Hematopoietic multipotent progenitor cell treated with erythropoietin and hydrocortisone succinate and interleukin-3 and kit ligand, for 17 days (in vitro differentiated cells): ENCODE measurements at places on chromosomes 1 and 21.

DNA sequence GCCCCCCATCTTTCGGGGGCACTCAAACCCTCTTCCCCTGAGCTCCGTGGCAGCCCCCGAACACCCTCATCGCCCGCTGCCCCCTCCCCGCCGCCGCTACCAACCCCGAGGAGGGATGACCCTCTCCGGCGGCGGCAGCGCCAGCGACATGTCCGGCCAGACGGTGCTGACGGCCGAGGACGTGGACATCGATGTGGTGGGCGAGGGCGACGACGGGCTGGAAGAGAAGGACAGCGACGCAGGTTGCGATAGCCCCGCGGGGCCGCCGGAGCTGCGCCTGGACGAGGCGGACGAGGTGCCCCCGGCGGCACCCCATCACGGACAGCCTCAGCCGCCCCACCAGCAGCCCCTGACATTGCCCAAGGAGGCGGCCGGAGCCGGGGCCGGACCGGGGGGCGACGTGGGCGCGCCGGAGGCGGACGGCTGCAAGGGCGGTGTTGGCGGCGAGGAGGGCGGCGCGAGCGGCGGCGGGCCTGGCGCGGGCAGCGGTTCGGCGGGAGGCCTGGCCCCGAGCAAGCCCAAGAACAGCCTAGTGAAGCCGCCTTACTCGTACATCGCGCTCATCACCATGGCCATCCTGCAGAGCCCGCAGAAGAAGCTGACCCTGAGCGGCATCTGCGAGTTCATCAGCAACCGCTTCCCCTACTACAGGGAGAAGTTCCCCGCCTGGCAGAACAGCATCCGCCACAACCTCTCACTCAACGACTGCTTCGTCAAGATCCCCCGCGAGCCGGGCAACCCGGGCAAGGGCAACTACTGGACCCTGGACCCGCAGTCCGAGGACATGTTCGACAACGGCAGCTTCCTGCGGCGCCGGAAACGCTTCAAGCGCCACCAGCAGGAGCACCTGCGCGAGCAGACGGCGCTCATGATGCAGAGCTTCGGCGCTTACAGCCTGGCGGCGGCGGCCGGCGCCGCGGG, 837 bp downstream of the FOXD3 start:
- no peak for DNase-seq

DNA sequence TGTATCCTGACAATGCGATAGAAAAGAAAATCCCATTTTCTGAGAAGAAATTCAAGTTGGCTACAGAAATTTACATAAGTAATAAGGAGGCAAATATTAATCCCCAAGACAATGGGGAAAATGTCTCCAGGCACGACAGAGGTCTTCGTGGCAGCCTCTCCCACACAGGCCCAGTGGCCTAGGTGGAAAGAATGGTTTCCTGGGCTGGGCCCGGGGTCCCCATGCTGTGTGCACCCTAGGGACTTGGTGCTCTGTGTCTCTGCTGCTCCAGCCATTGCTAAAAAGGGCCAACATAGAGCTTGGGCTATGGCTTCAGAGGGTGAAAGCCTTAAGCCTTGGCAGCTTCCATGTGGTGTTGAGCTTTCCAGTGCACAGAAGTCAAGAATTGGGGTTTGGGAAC, 102.5 kb upstream of the LYPLAL1 start:
- no peak for DNase-seq

- peak; percentile 87 for DNase-seq
These were observed 73.0 kb downstream of the GNG12 start for GRCh38 chr1:67760030-67760821.

DNA sequence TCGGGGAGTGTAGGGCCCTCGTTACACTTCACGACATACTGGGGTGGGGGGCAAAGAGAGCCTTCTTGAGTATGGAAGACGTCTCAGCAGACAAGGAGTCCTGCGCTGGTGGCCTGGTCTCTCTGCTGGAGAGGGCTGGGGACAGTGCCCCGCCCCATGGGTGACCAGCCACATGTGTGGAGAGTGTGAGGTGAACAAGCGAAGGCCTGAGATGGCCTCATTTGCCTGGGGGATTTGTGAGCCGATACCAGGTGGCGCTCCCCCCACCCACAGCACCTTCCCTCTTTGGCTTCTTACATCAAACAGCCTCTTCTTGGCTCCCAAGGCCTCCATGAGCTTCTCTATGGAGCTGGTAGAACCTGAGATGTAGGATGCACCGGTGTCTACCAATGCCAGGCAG, 4.0 kb upstream of the ETNK2 start:
- no peak for DNase-seq

GRCh38 chr1:87638636-87639035, 310.0 kb downstream of the LMO4 start:
- no peak for DNase-seq

DNA sequence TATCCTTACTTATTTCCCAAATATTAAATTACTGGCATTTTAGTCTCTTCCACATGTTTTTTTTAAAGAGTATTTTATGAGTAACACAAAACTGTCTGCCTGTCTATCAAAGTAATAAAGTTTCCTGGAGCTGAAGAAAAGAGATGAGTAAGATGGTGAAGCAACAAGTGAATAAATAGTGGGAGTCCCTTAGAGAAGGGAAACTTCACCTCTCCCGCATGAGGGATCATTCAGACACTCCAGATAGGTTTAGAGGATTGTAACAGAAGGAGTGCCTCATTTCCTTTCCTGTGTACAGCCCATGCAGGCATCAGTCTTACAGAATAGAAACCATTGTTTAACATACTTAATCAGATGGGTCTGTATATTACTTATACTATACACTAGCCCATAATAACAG, 205.7 kb downstream of the USP25 start:
- DNase-seq: no peak

DNA sequence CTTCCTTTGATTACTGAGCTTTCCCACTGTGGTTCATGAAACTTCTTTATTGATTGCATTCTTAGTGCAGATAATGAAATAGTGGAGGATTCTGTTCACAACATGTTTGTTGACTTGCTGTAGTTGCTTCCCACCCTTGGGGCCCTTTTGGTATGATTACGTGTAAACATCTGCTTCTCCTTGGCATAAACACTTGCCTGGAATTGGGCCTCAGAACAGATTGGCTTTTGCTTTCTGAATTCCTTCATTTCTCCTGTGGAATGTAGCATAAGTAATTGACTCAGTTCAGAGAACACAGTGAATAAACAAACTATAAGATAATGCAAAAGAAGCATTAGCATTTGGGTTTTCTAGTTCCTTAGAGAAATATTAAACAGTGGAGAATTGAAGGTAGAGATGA, 59.5 kb upstream of the LAMC2 start:
- no peak for DNase-seq

DNA sequence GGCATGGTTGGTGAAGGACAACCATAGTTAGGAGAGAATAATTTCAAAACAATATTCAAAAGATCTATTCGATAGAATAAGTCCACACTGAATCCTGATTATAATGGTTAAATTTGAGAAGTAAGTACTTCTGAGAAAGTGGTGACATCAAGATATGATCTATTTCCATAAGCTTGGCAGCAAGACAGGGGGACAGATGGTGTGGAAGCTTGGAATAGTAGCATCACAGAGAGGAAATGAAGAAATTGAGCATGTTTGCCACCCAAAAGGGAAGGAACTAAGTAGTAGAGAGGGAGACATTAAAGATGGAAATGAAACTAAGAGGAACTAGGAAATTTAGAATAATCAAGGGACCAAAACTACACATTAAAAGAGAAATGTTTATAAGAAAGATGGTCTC, 94.5 kb downstream of the OLFM3 start:
- no peak for DNase-seq
